Fibroblast of pulmonary artery (primary cell): ENCODE measurements at places on chromosomes 1 and 21.
A peak's percentile ranks its signal among the peaks of the same experiment; 100 is the strongest.

- peak; percentile 62 for DNase-seq
Observed at GRCh38 chr1:151693057-151693651, 23.4 kb downstream of the CELF3 start.

DNA sequence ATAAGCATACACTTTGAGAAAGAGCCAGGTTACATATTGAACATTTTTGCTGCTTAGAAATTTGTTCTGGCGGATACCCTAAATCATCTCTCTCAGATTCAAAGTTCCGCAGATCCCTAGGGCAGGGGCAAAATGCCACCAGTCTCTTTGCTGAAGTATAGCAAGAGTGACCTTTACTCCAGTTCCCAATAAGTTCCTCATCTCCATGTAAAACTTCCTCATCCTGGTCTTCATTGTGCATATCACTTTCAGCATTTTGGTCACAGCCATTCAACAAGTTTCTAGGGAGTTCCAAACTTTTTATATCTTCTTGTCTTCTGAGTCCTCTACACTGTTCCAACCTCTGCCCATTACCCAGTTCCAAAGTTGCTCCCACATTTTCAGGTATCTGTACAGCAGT lies 23.3 kb upstream of the LYPD8 start:
- DNase-seq = no peak

GRCh38 chr1:3491291-3492246 lies 37.1 kb downstream of the ARHGEF16 start:
- DNase-seq = peak; percentile 33

DNA sequence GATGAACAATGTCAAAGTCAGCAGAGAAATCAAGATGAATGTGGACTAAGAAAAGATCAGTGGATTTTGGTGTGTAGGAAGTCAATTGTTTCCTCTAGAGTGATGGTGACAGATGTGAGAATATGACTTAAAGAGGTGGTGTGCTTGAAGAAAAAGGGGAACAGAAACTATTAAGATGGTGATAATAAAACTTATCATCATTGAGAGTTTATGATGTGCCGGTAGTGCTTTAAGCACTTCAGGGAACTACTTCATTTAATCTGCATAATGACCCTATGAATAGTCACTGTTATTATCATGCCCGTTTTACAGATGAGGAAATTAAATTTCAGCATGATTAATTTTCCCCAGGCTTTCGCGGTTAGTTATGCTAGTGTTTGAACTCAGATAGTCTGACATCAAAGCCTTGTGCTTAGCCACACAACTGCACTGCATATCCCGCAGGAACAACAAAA lies 246.9 kb upstream of the LRRC7 start:
- DNase-seq = no peak

DNA sequence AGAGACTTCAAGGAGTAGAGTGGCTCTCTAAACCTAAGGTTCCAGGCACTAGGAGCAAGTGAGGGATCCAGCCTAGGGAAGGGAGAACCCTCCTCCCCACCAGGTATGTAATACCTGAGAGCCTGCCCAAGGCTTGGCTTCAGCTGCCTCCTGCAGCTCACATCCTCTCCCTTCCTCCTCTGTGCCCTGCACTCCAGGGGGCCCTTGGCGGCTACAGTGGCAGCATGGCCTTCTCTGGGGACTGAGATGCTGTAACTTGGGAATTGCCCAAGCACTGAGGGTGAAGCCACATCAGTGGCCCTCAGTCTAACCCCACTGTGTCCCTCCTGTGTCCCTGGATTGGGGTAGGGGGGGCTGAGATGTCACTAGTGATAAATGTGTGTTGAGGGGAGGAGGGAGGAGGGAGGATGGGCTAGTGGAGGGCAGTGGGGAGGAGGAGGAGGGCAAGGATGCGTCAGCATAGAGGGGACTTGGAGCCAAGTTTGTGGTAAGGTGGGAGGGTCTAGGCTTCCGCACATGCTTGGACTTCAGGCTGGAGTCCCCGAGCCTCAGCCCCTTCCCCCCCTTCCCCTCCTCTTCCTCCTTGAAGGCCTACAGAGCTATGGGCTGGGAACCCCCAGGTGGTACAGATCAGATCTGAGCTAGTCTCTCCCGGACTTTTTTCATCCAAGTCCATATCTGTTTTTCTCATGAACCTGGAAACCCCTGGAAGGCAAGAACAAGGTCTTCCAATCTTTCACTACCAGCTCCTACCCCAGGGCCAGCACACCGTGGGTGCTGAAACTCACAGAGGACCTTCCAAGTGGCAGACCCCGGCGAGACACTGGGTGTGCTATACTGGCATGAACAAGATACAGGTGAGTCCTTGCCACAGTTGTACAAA lies 17.5 kb downstream of the COL9A2 start:
- DNase-seq = peak; percentile 31

DNA sequence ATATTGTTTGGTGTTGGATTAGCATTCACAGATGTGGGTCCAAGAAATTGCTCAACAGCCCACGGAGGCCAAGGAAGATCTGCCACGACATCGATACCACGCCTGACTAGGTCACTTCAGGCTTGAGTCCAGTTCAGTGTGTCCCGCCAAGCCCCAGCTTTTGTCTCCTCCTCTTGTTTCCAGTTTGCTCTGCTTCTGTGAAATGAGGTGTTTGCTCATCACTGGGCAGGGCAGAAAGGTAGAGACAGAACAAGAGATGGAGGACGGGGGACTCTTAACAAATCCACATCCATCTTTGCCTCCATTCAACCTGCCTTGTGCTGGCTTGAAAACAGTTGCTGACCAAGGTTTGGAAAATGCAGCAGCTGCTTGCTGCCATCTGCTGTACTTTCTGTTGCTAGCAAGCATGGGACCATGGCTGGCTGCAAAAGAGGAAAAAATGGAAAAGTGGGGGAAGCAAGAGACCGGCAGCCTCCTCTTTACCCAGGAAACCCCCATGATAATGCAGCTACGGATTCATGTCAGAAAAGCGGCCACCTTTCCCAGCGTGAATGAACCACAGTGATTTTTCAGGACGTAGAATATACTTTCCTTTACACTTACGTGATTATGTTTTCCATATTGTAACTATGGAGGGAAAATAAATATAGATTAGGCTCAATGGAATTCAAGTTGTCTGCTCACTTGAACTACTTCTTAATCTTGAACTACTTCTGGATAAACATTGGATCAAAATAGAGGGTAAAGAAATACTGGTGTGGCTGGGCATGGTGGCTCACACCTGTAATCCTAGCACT lies 80.2 kb upstream of the GREM2 start:
- DNase-seq = peak; percentile 38

- DNase-seq = peak; percentile 39
Observed at GRCh38 chr1:175602026-175602585, 141.3 kb downstream of the TNR start.

DNA sequence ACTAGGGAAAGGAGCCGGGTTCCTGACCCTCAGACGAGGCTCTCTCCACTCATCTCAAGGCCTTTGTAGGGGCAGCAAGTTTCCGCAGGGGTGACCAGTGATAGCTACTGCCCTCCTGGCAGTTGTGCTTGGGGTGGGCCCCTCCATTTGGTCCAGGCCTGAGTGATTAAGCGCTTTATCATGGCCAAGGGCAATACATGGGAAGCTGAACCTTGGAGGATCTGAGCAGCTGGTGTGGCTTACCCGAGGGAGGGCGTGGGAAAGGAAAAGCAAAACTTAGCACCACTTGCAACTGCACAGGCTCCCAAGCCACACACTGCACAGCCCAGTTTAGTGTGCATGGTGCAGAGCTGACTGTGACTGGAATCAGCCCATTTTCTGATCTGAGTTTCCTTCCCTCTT lies 47.8 kb downstream of the GADD45A start:
- DNase-seq = peak; percentile 90

- no peak for DNase-seq
Observed at GRCh38 chr1:246114369-246114768, 392.7 kb downstream of the SMYD3 start.

- DNase-seq = peak; percentile 64
Observed at GRCh38 chr1:200907611-200908097, 13.0 kb downstream of the INAVA start.

DNA sequence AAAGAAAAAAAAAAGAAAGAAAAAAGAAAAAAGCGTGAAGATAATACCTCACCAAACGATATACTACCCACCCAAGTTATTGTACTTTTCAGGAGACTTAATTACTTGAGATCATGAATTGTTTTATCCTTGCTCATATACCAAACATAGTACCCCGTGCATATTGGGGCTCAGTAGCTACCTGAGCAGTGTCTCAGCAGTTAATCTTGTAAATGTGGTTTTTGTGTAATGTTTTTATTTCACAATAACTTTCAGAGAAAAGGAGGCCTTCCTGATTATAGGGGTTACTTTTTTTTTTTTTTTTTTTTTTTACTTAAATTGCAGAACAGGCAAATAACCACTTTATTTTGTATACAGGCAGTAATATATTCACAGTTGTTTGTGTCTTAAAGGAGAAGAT lies 80.3 kb downstream of the OSBPL9 start:
- peak; percentile 37 for DNase-seq

DNA sequence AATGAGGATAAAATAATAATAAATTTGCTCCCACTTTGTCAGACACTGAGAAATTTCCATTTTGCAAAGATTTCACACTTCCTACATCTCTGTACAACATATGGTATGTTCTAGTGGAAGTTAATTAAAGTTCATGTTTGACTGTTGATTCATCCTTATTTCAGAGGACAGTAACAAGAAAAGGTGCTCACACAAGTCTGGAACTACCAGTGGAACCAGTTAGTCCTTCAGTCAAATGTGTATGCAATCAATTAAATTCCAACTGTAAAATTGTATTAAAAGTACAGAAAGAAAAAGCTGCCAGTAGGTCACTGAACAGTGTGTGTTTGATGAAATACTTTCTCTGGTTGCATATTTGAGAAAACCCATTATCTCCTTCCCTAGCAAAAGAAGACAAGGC lies 496.0 kb upstream of the PKN2 start:
- DNase-seq = no peak

DNA sequence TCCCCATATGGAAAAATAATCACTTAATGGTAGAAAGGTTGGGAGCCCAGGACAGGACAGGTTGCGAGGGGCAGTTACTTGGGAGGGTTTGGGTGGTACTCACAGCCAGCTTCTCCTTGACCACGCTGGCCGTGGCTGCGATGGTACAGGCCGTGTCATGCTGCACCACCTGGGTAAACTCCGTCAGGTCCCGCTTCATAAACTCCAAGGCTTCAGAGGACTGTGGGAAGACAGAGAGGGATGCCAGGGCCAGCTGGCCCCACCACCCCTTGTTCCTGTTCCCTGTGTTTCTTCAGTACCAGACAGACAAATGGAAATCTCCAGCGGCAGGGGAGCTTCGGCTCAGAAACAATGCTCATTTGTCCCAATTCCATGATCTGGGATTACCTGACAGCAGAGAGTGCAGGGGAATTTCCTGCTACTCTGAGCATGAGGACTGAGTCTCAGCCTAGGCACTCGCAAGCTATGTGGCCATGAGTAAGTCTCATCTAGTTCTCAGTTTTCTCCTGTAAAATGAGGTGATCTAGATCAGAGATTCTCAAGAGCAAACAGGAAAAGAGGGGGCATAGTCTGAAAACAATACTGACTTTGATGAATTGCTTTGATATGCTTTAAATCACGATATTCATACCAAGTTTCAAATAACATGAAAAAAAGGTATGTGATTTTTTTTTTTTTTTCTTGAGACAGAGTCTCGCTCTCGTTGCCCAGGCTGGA lies 7.4 kb downstream of the BSDC1 start:
- DNase-seq = no peak

DNA sequence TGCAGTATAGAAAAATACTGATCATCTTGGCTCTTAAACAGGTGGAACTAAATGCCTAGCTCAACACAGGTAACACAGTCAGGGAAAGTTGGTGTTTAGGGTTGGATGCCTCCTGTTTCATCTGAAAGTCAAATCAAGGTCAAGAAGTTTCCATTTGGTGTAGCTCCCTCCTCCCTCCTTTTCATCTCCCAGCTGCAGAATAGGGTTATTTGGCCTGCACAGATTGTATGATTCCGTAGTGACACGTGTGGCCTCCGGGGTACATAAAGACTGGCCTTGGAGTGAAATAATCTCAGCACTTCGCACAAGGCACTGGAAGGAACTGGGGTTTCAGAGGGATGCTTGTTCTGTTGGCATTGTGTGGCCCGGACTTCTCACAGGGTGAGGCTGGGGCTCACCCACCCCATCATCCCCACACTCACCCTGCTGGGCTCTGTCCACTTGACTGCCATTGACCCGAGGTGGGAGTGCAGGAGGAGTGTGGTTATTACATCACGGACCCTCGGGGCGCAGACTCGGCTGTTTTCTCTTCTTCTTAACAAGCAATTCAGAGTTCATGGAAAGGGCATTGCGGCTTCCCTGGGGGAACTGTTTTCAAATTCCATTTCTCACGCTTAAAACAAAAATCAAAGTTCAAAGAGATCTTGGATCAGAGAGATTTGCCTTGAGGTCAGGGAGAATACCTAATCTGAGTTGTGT lies 18.4 kb downstream of the IGSF5 start:
- DNase-seq = no peak

- DNase-seq = no peak
Observed at GRCh38 chr1:47187926-47188250, 1.9 kb downstream of the PDZK1IP1 start.

DNA sequence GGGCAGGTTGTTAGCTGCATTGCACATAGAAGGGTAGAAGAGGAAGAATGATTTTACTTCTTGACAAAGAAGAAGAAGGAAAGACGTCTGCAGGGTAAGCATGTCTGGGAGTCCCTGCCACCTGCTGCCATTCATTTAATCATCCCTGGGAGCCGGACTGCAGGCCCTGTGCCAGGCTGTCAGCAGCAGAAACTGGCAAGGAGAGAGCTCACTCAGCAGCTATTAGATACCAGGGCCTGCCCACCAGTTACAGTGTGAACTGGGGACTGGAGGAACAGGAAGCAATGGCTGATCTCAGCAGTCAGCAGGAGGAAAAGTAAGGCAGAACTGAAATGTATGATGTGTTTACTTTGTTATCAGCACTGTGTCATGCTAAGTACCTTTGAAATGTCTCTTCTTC lies 75.7 kb upstream of the C1orf87 start:
- peak; percentile 4 for DNase-seq

- DNase-seq = peak; percentile 45
Observed at GRCh38 chr1:220113136-220113695, 19.3 kb downstream of the IARS2 start.

GRCh38 chr1:221878134-221878533 lies 136.2 kb upstream of the DUSP10 start:
- no peak for DNase-seq

DNA sequence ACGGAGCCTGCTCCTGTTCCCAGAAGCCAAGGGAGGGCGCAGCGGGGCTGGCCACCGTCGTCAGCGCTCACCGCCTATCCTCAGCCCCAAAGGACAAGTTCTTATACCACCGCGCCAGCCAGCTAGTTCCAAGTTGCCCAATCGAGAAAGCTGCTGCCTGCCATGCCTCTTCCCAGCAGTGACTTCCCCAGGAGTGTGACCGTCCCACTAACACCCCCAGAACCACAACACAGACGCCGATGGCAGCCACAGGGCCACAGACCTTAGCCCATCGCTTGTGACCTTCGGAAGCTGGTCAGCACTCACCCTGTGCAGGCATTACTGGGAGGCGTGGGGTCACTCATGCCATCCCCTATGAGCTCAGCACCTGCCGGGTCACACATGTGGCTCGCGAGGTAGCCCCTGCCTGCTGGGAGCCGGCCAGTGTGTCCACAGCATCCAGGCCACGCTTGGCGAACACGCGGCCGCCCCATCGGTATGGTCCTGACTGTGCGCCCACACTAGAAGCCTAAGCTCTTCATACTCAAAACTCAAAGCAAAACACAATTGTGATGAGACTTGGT lies 20.1 kb downstream of the NADK start:
- DNase-seq = no peak

- DNase-seq = no peak
Observed at GRCh38 chr1:40884055-40884795, 22.1 kb upstream of the CITED4 start.

GRCh38 chr1:85297855-85298629 lies 21.6 kb upstream of the BCL10 start:
- peak; percentile 98 for DNase-seq
